ENCODE measurements at places on chromosomes 1 and 21.

GRCh38 chr1:13523780-13524477 lies 10.1 kb upstream of the LRRC38 start:
- no peak for DNase-seq

DNA sequence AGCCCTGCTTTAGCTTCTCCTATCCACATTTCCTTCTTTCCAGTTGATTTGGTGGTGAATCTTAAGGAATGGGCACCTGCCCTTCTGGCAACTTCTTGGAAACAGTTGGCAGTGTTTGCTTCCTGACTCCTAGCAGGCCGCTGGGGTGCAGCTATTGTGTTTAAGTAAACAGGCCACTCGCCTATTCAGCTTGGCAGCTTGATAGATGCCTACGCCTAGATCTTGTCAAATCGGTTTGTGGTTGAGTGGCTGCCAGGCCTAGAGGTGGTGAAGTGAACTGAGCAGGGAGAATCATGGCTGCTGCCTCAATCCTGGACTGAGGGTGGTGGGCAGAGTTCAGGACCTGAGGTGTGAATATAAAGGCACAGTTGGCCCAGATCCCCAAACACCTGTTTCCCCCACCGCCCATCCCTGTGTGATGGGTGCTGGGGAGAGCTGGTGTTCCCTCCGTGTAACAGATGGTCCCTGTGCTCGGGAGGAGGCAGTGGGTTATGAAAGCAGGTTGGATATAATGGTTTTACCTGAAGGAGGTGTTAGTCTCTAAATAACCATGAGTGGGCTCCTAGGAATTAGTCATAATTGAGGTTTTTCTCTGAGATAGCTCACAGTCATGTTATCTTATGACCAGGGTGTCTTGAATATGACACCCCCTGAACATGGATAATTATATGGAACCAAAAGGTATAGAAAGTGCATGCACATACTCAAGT lies 940 bp upstream of the PLA2G2C start:
- DNase-seq = no peak

- DNase-seq = no peak
Measured at GRCh38 chr1:243447347-243447746, 191.5 kb downstream of the SDCCAG8 start.

DNA sequence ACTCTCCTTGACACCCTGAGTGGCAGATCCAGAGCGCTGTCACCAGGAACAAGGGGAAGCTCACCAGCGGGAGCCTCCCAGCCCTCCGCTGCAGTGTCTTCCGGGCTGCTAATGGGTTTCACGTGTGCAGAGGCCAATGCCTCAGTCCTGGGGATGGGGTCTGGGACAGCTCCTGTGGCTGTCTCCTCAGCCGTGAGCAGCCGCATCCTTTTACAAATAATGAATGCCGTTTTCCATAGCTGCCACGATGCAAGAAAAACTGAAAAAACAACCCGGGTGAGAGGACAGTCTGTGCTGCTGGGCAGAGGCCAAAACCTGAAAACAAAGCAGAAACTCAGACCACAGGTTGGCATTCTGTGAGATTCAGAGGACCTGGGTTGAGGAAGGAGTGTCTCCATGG lies 212.2 kb upstream of the RAB4A start:
- DNase-seq = no peak

DNA sequence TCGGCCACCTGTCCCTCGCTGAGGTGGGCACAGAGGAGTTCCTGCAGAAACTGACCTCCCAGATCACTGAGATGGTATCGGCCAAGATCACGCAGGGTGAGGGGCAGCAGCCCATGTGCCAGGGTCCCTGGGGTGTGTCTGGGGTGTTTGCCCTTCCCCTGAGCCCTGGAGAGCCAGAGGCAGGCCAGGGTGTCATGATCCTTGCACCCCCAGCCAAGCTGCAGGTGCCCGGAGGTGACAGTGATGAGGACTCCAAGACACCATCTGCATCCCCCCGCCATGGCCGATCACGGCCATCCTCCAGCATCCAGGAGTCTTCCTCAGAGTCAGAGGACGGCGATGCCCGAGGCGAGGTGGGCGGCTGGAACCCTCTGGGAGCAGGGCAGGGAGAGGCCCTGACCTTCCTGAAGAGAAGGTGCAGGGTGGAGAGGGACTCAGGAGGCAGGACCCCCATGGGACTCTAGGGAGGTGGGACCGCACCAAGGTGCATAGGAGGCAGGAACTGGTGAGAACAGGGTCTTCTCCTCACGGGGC lies 69.5 kb downstream of the TRIM11 start:
- DNase-seq = no peak

DNA sequence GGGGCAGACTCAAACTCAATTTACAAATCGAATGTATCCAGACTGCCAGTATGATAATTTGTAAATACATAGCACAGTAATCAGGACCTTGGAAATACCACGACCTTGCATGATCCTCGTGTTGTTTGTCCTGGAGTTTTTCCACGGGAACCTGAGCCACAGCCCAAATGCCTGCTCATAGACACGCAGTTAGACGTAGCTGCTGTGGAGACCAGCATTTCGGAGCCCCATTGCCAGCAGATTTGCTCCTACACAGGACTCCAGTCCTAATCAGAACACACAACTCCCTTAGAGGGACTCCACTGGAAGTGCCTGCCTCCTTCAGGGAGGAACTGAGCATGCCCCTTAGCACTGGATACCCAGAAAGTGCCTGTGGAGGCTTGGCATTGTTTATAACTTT lies 163.2 kb downstream of the GALNT2 start:
- DNase-seq = no peak

DNA sequence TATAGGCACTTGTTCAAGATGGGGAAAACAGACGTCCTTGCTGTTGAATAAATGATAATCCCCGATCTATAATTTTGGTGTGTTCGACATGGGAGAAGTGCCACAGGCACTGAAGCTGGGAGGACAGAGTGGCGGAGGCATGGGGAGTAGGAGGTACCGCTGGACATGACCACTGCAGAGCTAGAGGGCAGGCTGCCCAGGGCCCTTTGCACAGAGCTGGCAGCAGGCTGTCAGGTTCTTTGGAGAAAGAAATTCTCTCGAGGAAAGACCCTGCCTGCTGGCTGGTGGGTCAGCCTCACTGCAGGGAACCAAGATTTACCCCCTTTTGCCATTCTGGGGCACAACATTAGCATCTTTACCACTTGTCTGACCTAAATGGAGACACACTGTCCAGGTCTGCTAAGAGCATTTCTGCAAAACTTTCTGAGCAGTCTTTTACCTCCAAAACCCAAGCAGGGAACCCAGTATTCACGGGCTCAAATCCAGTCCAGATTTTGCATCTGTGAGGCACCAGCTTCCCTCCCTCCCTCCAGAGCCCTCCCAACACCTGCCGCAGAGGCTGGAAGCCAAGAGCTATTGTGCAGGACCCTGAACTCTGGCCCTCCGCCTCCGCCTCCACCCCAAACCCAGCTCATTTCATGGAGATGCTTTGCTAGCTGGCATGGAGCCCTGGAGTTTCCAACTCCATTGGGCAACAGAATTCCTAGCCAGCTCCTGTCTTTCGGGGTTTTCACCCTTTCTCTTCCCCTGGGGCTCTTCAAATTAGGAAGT lies 142.3 kb downstream of the PLXNA2 start:
- no peak for DNase-seq
